CD4-positive, alpha-beta T cell treated with Interleukin-15 for 4 hours (primary cell): ENCODE measurements at places on chromosomes 11 and 22.

GRCh38 chr22:26479792-26480610, 3.6 kb downstream of the HPS4 start:
- DNase-seq: no peak

- no peak for DNase-seq
These were observed 15.1 kb upstream of the WNT11 start for GRCh38 chr11:76221365-76221764.

DNA sequence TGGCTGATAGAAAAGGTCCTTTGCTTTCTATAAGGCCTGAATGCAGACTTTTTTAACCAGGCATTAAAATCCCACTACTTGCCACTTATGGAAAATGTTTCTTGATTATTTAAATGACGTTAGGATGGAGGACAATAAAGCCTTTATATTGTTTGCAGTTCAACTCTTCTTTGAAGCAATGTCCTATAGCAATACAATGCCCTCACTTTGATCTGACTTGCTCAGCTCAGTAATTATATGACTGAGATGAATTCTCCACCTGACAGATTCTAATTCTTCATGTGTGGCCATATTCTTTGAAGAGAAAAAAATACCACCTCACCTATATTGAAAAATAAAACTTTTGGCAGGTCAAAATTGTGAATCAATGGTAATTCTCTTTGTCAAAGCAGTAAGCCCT, 182.0 kb upstream of the MTMR2 start:
- no peak for DNase-seq

DNA sequence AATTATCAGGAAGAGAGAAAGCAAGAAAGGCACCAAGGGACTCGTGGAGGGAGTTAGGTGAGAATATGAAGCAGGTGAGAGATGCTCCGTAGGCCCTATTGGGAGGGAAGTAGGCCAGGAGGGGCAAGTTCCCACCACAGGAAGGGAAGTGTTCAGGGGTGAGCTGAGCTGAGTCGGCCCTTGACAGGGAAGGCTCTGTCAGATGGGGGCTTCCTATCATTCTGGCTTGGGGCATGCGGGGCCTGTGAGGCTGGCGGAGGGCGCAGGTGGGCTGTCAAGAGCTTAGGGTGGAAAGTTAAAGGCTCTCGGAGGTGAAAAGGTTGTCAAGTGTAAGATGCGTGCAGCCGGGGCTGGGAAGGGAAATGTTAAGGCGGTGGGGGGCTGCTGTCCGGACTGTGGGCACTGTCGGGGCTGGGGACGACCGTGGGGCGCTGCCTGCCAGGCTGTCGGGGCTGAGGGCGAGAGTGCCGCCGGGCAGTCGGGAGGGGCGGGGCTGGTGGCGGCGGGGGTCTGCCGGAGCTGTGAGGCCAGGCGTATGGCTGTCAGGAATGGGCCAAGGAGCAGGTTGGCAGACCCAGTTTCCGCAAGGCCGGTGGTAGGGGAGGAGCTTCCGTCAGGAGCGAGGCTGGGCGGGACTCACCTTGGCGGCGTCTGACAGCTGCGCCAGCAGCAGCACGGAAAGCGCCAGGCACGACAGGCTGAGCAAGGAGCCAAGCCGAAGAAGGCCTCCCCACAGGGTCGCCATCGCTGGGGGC, 496 bp downstream of the TMEM9B start:
- peak; percentile 72 for DNase-seq

GRCh38 chr11:78996007-78996406, 421.3 kb upstream of the NARS2 start:
- no peak for DNase-seq

DNA sequence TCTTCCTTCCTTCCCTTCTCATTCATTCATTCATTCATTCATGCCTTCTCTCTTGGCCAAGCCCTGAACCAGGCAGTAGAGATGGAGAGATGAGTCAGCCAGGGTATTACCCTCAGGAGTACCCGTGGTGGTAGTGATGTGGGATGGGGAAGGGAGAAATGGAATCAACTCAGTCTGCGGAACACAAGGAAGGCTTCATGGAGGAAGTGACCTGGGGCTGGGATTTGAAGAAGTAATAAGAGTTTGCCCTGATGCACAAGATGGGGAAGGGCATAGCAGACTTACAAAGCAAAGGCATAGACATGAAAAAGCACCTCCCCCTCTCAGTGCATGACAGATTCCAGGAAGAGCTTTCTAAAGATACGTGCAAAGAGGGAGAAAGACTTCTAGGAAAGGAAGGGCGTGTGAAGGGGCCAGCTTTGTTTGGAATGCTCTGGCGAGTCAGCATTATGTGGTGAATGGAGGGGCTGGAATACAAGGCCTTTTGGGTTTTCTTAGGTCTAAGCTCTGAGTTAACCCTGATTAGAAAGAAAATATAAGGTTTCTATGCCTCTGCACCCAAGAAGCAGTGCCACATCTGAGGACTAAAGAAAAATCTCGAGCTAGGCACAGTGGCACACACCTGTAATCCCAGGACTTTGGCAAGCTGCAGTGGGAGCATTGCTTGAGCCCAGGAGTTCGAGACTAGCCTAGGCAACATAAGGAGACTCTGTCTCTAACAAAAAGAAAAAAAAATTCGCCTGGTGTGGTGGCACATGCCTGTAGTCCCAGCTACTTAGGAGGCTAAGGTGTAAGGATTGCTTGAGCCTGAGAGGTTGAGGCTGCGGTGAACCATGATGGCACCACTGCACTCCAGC, 36.4 kb upstream of the ACER3 start:
- no peak for DNase-seq

DNA sequence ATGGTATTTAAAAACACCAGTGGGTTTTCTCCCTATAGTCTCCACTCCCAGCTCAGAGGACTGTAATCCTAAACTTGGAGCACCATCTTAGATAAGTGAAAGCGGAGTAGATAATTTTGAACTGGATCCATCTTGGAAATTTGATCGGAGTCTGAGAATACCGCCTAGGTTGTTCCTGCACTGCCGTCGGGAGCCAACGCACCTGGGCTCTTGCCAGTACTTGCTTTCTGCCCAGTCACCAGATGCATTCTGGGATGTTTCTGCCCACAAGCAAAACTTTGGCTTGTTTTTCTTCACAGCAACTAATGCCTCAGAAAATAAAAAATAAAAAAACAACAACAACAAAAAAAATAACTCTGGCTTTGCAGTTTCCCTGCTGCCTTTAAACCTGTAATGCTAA, 113.0 kb upstream of the MTMR2 start:
- DNase-seq: no peak

DNA sequence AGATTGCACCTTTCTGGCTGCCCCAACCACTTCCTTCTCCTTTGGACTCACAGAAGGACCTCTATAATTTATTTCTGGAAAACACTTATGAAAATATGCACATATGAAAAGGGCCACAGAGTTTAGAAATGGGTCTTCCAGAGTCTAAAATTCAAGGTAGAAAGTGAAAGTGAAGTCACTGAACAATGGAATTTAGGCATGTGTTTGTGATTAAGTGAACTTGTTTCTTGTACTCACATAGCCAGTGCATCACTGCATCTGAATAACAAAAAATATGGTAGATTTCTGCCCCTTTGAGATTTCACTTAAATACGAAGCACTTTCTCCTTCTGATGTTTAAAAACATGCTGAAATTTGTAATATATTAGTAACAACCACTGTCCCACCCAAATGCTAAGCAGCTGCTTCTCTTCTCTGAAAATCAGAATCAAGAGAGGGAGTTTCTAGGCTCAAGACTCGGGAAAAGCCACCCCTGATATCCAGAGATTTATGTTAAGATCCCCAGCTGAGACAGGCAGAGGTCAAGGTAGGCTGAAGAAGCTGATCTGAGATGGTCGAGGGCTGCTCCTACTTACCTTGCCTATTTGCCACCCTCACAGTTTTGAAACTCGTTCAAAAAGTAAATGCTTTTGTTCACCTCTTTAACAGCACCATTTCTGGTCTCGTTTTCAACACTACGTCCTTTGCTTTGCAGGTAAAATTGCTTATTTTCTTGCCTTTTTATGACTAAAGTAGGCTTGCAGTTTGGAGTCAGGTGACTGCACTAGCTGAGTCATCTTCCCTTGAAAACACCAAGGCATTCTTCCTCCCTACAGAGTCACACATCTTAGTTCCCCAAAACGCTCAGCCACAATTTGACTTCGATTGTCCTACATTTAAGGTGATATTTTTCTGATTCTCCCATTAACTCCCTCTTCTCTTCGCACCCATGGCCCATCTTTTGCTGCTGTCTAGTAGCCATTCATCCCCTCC, at the start of gene XKR3:
Gene XKR3, minus strand, starts transcription at position 696 of the 972 bp plus-strand sequence. CDS start 17,338 bp downstream, outside the sequence.
- DNase-seq: peak; percentile 1

DNA sequence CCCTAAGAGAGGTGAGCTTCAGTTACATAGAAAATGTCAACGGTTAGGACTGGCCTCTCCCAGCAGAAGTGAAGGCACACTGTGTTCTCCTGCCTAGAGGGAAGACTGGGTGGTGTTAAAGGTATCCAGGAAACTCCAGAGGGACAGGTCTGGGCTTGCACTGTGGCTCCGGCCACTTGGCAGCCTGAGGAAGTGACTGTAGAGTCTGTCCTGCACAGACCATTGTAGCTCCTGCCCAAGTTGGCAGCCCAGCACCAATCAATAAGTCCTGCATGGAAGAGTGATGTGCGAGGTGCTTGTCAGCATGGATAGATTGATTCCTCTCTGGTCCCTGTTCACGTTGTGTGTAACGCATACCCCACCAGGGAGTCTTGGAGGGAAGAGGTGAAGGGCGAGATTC, 284.8 kb downstream of the TENM4 start:
- no peak for DNase-seq

- no peak for DNase-seq
These were observed 13.2 kb downstream of the MPZL3 start for GRCh38 chr11:118238929-118239328.

GRCh38 chr11:1302461-1303125, 6.8 kb downstream of the TOLLIP start:
- DNase-seq: no peak

- DNase-seq: no peak
These were observed 1.0 kb downstream of the APLNR start for GRCh38 chr11:57235761-57236703.

DNA sequence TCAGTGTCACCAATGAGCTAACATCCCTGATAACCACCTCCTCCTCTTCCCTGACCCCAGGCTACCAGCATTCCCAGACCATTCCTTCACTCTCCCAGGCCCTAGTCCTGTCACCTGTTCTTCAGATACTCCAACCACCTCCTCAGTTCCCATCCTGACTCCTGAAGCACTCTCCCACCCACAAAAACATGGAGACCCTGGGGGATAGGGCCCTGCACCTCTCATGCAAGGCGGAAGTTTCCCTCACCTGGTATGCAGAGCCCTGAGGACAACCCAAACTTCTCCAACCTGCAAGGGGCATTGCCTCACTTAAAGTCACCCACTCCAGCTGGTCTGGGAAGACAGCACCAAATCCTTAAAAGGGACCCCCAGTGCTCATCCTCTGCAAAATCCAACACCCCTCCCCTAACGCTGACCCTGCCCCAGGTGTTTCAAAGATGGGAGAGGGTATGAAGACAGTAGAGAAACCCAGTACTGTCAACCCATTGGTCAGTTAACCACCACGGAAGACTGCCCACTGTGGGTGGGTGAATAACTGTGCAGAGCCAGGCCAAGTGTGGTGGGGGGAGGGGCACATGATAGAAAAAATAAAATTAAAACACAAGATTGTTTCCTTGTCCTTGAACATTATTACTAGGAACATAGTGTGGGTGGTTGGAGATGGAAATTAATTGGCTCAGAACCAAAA, 1.4 kb downstream of the TNKS1BP1 start:
- no peak for DNase-seq

- DNase-seq: peak; percentile 99
These were observed 49.5 kb downstream of the FAM83F start for GRCh38 chr22:40044102-40044869.

DNA sequence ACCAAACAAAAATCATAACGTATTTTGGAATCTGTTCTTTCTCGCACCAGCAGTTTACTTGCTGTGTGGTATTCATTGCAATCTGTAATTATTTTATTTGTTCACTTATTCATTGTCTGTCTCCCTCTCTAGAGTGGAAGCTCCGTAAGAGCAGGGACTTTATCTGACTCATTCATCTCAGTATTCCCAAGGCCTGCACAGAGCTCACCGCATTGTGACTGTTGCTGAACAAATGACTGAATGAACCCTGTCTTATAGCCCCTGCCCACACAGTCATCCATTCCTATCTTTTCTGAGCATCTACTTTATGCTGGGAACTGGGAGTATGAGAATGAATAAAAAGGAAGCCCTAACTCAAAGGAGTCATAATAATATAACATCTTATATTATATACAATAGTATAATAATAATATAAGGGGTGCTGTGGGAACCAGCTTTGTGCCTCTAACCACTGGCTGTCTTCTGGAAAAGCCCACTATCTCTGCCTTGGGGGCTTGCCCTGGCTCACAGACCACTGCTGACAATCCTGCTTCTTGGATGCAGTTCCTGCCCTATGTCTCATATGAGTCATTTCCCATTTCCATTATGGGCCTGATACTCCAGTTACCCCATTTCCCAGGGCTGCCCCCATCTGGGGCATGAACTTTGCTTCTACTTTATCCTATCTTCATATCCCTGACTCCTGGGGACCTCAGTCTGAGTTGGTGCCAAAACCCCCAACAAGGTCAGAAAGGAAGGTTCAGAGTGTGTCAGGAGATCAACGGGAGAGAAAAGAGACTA, 11.0 kb downstream of the XRRA1 start:
- no peak for DNase-seq

- no peak for DNase-seq
These were observed 424.2 kb downstream of the LARGE1 start for GRCh38 chr22:33496112-33496511.

GRCh38 chr11:108289699-108290098, 66.8 kb downstream of the ATM start:
- DNase-seq: no peak

DNA sequence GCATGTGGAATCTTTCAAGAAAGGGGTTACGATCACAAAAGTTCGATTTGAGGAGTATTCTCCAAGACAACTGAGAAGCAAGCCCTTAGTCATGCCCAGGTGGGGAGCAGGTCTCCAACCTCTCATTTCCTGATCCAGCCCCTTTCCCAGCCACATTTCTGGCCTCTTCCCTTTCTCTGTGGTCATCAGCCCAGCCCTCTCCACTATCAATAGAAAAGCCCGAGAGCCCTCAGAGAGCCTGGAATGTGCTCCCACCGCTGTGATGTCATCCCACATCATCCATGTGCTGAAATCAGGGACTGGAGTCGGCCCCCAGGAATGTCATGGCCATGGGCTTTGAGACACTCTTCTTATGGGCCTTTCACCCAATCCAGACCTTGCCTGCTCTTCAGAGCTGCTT, 62.6 kb downstream of the KCNJ1 start:
- DNase-seq: no peak

GRCh38 chr11:16933756-16934603, 80.2 kb downstream of the PLEKHA7 start:
- no peak for DNase-seq

GRCh38 chr22:23533328-23533762, 46.7 kb downstream of the IGLL1 start:
- DNase-seq: peak; percentile 7

DNA sequence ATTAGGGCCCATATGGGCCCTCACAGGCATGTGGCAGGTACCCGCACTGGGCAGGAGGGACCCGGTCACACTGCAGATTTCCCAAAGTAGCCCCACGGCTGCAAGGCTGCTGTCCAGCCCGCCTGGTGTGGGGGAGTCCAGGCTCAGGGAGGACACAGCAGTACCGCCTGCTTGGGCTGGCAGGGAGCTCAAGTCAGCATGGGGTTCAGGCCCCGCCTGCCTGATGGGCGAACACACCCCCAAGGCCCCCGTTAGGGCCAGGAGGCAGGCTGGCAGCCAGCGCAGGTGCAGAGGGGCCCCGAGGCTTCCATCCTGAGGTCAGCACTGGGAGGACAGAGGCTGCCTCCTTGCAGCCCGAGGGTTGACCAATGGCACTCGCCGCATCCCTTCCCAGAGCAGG, 5.5 kb downstream of the ZDHHC8 start:
- DNase-seq: no peak
